ENCODE measurements at places on chromosomes 1 and 21.

GRCh38 chr21:45997495-45998275 is 16.1 kb downstream of the COL6A1 start:
- DNase-seq = no peak

DNA sequence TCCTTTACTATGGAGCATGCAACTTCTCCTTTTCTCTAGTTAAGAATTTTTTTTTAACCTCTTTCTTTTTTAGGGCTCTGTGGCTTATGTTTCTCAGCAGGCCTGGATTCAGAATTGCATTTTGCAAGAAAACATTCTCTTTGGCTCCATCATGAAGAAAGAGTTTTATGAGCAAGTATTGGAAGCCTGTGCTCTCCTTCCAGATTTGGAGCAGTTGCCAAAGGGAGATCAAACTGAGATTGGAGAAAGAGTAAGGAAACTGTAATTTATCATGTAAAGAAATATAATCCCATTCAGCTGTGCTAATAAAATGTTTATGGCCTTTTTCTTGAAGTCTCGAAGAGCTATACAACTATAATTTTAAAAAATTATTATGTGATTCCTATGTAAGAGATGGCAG is 70.1 kb downstream of the HSPA13 start:
- no peak for DNase-seq

GRCh38 chr1:76153841-76154205 is 79.3 kb downstream of the ST6GALNAC3 start:
- DNase-seq = no peak

GRCh38 chr1:39987869-39988268 is 32.9 kb downstream of the MFSD2A start:
- DNase-seq = no peak

- no peak for DNase-seq
These were observed 20.3 kb downstream of the FASLG start for GRCh38 chr1:172679000-172679772.

GRCh38 chr1:38009088-38009840 is 3.3 kb upstream of the UTP11 start:
- no peak for DNase-seq

- no peak for DNase-seq
These were observed 3.4 kb downstream of the CACHD1 start for GRCh38 chr1:64473367-64473766.

DNA sequence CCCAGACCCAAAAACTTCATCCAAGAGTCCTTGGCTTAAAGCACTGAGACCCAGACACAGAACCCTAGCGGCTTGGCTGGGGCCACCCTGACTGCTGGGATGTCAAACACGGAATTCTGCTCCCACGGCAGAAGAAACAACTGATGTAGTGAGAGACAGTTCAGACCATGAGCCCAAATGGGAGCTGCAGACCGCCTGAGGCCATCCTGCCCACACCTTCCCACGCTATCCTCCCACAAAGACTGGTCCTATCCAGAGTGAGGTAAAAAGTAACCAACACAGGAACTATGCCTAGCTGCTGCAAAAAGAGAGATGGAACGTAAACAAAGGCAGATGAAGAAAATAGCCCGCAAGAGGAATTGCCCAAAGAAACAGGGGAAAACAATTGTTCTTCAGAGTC is 203.3 kb downstream of the PTPRU start:
- no peak for DNase-seq

GRCh38 chr1:66642992-66643391 is 109.0 kb downstream of the SGIP1 start:
- no peak for DNase-seq

GRCh38 chr1:17292299-17293160 is 15.5 kb upstream of the PADI4 start:
- DNase-seq = no peak

GRCh38 chr1:182368903-182369302 is 22.7 kb downstream of the GLUL start:
- no peak for DNase-seq

- no peak for DNase-seq
These were observed 78.0 kb upstream of the KCNJ6 start for GRCh38 chr21:37994211-37994610.

DNA sequence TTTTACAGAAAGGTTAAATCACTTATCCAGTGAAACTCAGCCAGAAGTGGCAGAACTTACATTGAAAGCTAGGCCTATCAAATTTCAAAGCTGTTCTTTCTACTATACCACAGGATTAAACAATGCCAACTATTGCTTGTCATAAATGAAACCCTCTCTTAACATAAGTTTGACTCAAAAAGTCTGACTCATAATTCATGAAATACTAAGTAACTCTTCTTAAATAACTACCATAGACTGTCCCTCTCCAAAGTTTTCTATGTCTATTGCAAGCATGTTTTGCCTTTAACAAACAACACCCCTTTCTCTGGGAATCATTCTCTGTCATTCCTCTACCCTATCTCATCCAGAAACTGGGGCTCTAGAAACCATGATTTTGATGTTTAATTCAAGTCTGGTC is 109.5 kb upstream of the UBE2U start:
- no peak for DNase-seq

GRCh38 chr1:10693497-10694273 is 102.8 kb downstream of the CASZ1 start:
- DNase-seq = no peak

DNA sequence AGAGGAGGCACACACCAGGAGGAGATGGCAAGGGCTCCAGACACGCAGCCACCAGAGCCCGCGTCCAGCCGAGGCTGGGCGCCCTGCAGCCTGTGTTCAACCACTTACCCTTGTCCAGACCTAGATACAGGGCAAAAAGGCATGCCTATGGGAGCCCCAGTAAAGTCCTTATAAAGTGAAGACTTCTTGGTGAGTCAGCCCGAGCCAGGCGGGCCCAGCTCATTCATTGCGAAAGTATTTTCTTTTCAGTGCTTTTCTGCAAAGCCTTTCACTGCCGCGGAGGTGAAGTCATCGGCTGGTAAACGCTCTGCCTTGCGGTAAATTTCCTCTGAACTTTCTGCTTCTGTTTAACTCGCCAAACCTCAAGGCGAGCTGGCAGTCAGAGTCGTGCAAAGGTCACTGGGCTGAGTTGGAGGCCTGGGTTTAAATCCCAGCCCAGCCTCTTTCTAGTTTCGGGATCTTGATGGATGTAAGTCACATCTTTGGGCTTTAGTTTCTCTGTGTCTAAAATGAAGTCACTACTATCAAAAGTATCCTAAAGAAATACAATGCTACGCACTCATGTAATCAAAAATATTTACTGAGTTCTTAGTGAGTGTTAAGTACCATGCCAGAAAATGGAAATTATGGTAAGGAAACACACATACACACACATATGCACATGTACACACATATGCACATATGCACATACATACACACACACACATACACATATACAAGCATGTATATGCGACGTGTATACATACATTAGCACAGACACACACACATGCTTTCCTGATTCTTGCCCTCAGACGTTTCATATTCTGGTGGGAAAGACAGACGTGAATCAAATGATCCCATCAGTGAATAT is 54.7 kb upstream of the IFFO2 start:
- peak; percentile 28 for DNase-seq

GRCh38 chr1:184646824-184647223 is 107.8 kb downstream of the EDEM3 start:
- no peak for DNase-seq

GRCh38 chr1:17002524-17002902 is 9.2 kb downstream of the ATP13A2 start:
- DNase-seq = no peak

DNA sequence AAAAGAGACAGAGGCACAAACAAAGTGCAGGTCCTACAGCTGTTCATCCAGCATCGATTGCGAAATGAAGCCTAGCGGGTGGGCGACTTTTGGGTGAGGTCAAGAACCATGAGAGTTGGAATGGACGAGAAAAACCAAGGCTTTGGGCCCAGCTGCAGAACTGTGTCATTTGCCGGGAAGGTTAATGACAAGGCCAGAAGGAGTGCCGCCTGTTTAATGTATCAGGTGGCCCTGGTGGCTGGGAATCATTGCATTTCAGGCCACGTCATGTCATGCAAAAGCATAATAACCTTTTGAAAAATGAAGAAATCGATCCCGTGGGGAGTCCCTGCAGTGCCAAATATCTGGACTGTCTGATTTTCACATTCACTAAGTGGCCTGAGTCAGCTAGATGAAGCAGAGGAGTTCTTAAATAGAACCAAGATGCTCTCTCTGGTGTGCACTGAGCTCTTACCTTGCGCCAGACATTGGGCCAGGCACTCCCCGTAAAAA is 8.1 kb upstream of the RCC2 start:
- DNase-seq = no peak

DNA sequence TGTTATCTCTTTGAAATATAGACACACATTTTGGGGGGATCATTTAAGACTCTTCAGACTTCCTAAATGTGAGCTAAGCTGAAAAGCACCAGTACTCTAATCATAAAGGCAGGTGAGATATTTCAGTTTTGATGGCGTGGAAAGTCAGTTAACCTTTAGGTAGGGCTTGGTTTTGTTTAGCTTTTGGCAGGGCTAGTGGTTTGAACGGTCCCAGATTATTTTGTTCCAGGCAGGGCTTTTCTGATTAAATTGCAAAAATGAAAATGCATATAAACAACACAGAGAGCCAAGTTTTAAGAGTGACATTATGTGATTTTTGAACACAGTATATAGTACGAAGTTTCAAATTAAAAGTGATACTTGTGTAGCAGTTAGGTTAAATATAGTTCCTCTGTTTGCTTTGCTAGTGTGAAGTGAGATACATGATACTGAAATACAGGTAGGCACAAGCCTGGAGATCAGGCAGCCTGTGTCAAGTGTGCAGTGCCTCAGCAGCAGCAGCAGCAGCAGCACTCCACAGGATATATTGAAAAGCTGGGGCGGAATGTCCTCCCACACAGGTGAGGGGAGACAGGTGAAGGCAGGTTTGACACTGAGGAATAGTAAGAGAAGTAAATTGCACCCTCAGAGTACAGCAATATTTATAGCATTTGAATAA is 47.4 kb downstream of the CAMTA1 start:
- DNase-seq = no peak

- no peak for DNase-seq
These were observed 315.7 kb downstream of the TPR start for GRCh38 chr1:186059311-186059710.

DNA sequence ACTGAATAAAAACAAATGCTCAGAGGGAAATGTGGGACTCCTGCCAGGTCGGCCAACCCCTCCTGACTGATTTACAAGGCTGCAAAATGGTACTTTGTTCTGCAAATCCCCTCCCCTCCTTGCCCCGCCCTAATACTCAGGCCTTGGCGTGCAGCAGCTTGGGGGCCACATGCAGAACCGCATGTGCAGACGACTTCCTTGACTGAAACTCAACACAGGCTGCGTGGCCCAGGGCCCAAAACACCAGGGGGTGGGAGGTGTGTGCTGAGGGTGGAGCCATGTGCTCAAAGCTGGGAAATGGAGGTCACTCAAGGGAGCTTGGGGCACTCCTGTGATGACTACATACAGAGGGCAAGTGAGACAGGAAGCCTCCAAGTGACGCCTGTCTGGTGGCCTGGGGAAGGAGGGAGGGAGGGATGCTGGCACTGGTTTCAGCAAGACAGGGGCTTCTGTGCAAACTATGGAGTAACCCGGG is 87.2 kb downstream of the MRPL37 start:
- no peak for DNase-seq

DNA sequence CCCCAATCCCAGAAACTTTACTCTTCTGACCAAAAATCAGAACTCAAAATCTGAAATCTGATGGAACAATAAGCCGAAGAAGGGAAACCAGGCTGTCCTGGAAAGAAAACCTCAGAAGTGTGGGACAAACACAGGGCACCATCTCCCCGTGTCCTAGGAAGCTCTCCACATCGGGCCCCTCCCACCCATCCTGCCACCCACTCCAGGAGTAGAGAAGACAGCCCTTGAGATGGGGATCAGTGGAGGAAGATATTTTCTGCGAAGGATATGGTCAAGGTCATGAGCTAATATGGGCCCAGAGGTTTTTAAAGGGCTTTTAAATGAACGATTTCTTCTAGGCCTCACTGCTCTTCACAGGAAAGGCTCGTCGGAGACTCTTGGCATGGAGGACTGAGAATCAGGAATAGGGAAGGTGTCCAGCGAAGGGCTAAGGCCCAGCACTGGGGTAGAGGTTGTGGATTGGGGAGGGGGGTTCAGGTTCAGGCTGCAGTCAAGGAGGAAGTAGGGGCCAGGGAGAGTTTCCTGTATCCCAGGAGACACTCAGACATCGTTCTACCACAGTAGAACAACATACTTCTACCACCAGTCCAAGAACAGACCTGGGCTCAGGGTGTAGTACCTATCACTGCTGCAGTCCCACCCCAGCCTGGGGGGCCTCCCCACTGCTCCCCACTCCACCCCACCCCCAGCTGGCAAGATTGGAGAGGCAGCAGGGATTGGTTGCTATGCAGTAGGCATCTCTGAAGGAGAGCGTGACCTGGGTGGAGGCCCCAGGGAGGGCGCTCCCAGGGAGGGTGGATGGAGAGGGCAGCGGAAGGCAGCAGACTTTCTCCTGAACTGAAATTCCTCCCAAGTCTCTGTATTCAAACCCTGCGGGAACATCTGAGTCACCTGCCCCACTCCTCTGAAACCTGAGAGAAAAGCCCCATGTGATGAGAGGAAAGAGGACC is 1.2 kb upstream of the S100A5 start:
- DNase-seq = no peak

GRCh38 chr21:38670861-38671260 is 134.9 kb upstream of the ETS2 start:
- DNase-seq = no peak

DNA sequence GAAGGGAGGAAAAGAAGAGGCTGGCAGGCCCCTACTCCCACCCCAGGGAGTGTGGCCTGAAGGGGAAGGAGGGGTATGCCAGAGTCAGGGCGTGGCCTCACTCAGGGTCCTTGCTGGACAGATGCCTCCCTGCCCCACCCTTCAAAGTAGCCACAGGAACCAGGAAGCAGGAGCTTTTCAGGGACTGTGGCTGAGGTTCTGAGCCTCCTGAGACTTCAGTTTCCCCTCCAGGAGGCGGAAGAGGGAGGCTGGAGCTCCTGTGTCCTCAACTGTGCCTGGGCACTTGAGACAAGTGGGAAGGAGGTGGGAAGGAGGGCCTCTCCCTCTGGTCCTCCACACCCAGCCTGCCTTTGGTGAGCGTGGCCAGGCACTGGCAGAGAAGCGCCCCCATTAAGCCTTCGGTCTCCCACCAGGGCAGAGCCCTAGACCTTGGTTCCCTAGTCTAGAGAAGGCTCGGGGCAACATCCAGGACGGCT is 5.3 kb downstream of the CELSR2 start:
- DNase-seq = no peak

- no peak for DNase-seq
These were observed 10.8 kb downstream of the OSBPL9 start for GRCh38 chr1:51627672-51628071.

- DNase-seq = no peak
These were observed 1093.1 kb downstream of the MRPL39 start for GRCh38 chr21:24514081-24514733.

DNA sequence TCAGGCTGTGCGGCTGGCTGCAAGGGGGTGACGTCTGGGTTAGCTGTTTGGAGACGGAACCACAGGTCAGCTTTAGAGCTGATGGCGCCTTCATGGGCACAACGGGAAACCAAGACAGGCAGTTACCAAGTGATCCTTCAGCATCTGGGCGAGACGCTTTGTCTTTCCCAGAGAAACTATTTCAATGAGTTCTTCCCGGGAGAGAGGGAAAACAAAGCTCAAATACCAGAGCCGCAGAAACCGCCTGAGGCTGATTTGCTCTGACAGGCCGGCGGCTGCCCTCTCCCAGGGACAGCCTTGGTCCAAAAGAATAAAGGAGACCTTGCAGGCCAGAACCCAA is 76.5 kb downstream of the CD58 start:
- no peak for DNase-seq
